ENCODE measurements at places on chromosomes 13 and 19.

DNA sequence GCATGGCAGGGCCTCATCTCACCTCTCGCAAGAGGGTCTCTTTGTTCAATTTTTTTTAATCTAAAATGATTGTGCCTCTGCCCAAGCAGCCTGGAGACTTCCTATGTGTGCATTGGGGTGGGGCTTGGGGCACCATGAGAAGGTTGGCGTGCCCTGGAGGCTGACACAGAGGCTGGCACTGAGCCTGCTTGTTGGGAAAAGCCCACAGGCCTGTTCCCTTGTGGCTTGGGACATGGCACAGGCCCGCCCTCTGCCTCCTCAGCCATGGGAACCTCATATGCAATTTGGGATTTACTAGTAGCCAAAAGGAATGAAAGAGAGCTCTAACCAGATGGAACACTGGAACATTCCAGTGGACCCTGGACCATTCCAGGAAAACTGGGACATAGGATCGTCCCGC is 8.0 kb downstream of the FXYD3 start:
- DNase-seq = no peak

GRCh38 chr13:105363261-105364190 is 1171.9 kb downstream of the EFNB2 start:
- no peak for DNase-seq

DNA sequence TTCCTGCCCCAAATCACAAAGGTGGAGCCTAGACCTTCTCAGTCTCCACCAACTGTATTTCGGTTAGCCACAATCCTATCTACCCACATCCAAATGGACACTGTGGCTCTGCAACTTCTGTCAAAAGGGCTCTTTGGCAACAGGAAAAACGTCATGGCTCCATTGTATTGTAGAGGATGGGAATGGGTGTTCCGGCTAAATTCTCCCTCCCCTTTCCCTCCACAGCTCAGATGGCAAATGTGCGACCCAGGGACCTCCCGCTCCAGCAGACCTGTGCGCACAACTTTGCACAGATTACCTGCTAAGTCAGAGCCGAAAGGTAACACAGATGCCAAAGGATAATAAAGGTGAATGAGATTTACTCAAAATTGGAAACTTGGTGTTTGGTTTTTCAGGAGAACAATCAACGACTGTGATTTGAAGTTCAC is 968 bp upstream of the KL start:
- DNase-seq = no peak

- DNase-seq = no peak
These were observed 23.8 kb downstream of the TEX101 start for GRCh38 chr19:43438291-43439031.

DNA sequence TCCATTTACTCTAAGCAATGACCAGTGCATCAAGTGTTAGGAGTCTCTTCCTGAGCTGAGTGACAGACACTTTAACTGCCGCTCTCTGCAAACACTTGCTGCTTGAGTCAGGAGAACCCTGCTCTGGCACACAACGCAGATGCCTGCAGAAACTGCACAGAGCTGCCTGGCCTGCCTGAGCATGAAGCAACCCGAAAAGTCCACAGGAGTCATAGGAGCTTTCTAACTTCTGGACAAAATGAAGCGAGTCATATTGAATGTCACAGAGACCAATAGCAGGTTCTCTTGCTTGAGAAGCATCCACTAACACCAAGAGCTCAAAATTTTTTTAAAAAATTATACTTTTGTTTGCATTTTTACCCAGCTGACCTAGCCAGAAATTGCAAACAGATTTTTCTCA is 232.4 kb downstream of the LHFPL6 start:
- DNase-seq = no peak

GRCh38 chr19:7783991-7784423 is 21.0 kb downstream of the CLEC4M start:
- DNase-seq = no peak

DNA sequence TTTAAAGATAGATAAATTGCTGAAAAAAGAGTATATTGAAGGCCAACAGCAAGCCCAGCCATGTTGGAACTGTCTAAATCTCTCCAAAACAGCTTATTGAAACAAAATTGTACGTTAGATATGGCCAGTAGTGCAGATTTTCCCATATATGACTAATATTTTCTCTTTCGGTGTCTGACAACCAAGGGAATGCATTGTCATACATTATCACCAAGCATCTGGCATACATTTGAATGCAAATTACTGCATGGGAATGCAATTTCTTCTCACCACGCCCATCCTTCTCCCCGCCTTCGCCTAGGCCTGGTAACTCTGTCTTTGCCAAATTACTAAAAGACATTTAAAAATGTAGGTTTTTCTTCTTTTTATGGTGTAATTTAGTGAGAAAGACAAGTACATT is 32.5 kb upstream of the IRS2 start:
- no peak for DNase-seq

DNA sequence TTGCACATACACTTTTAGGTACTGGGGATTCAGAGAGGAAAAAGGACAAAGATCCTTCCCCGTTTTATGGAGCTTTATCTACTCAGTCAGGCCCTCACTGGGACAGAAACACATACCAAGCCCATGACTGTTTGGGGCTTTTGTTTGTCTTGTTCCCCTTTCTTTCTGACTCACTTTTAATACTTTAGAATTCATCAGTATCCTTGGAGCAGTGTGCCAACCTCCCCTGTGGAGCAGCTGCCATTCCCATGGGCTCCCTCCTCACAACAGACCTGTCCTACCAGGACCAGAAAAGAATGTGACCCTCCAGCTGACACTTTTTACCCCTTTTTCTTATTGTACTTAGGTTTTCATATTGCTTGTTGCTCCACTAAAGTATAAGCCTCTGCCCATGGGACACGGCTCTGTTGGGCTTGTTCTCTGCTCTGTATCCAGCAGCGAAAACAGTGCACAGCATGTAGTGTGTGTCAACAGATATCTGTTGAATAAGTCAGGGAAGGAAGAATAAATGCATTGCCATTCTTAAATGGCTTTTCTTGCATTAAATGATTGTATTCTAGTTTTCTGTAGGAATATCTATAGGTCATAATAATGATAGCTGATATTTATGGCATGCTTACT is 431.1 kb downstream of the EFNB2 start:
- no peak for DNase-seq

DNA sequence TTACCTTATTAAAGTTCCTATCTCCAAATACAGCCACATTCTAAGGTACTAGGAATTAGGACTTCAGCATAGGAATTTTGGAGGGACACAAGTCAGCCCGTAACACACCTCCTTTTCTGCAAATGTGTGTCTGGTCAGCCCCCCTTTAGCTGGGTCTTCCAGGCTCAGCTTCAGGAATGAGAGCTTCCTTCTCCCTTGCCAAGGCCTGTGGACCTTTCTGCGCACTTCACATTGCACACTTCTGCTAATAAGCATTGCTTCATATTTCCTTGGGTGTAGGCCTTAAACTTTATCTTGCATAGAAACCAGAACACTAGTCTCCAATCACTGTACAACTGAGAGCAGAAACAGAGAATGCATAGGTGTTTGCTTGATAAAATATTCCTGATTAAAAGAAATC is 4.5 kb upstream of the STK24 start:
- DNase-seq = no peak

GRCh38 chr13:39306639-39307589 is 268.7 kb downstream of the NHLRC3 start:
- no peak for DNase-seq

DNA sequence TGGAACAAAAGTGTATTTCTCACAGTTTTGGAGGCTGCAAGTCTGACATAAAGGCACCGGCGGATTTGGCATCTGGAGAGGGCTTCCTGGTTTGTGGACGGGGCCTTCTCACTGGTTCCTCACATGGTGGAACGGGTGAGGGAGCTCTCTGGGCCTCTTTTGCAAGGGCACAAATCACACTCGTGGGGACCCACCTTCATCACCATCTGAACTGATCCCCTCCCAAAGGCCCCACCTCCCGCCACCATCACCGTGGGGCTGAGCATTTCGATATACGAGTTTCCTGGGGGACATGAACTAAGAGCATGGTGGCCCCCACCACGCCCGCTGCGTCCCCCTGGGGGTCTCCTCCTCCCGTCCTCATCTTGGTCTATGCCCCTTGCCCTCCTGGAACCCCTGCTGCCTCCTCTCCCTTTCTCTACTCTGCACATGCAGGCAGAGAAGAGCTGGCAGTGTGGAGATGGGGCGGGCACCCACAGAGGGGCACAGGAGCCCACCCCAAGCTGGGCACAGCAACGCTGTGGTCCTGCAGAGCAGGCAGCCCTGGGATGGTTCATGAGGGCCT is 20.8 kb upstream of the SPACA7 start:
- no peak for DNase-seq

DNA sequence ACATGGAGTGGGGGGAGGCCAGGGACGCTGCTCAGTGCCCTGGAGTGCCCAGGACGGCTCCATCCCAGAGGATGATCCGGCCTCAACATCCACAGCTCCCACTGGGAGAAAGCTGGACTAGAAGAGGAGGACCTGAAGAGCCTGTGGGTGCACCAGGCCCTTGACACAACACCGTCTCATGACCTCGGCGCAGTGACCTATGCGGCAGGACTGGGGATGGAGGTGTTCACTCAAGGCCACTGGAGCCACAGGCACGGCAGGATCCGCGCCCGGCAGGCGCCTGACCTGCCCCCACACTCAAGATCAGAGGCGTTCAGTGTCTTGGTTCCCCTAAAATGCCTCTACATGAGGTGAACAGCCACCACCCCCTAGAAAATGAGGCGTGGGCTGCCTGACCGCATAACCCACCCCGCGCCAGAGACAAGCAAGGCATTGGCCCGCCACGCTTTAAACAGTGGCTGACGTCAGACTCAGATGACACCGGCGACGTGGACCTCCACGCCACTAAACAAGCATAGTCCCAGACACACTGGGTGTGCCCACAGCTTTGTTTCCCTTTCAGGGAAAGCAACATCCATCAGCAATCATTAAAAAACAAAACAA is 8.0 kb downstream of the SGTA start:
- no peak for DNase-seq

DNA sequence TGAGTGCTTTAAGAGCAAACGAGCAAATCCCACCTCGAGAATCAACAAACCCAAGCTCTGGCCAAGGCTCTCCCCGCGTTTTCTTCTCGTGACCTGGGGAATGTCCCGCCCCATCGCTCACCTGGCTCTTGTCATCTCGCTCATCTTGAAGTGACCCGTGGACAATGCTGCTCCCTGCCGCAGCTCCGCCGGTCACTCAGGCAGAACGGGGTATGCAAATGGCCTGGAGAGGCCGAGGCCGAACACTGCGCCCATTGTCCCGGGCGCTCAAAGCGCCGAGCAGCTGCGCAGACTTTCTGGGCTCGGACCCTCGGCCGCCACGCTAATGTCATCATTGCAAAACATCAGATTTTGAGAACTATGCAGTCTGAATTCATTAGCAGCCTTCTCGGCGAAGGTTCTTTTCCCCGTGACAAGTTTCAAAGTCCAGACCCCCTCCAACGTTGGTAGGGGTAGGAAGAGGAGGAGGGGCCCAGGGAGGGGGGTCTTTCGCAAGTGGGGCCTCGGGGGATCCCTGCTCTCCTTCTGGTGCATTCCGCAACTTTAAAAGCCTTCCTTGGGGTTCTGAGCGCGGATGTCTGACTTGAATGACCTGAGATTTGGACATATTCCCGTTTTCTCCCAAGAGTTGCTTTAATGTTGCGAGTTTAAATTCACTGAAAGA is 39.7 kb downstream of the SOX1 start:
- no peak for DNase-seq

- DNase-seq = no peak
These were observed 2.9 kb downstream of the TGFB1 start for GRCh38 chr19:41350735-41351338.

GRCh38 chr19:45882652-45883585 is 3.0 kb downstream of the IRF2BP1 start:
- DNase-seq = peak; percentile 61

DNA sequence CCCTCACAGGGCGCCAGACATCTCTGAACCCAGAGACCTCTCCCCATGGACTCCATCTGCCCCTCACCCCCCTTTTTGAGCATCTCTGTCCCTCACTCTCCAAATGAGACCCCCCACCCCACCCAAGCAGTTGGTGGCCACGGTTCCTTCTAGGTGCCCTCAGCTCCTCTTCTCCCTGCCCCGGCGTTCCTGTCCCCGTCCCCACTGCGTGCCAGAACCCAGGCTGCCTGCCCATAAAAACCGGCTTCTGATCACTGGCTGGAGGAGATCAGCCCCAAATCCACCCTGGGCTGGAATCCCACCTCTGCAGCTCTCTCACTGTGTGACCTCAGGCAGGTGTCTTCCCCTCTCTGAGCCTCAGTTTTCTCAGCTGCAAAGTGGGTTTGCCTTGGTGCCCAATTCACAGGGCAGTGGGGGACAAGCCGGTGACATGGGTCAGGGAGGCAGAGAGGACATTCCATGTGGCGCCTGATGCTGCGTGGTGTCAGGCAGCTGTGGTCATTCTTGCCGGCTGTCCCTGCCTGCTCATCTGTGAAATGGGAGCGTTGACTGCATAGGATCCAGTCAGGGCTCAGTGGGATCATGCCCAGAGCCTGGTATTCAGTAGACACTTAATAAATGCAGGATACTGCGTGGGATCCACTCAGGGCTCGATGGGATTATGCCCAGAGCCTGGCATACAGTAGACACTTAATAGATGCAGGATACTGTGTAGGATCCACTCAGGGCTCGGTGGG is 25.5 kb downstream of the SMIM24 start:
- DNase-seq = no peak

DNA sequence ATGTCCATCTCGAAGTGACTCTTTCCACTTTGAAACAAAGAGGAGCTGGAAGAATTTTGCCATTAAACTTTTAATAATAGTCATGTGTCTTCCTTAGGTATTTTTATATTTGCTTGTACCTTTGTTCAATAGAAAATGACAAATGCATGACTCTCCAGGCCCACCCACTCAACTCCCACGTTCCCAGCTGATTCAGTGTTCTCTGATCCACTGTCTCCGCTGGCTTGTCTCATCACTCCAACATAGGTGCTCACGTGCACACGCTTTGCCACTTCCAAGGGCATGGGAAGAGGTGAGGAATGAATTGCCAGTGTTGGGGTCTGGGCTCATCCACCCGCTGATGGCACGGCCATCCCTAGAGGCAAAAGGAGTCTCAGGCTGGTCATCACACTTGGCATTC is 24.5 kb downstream of the RASL11A start:
- no peak for DNase-seq

GRCh38 chr13:50244713-50245574 is 229.7 kb downstream of the KCNRG start:
- DNase-seq = peak; percentile 32

DNA sequence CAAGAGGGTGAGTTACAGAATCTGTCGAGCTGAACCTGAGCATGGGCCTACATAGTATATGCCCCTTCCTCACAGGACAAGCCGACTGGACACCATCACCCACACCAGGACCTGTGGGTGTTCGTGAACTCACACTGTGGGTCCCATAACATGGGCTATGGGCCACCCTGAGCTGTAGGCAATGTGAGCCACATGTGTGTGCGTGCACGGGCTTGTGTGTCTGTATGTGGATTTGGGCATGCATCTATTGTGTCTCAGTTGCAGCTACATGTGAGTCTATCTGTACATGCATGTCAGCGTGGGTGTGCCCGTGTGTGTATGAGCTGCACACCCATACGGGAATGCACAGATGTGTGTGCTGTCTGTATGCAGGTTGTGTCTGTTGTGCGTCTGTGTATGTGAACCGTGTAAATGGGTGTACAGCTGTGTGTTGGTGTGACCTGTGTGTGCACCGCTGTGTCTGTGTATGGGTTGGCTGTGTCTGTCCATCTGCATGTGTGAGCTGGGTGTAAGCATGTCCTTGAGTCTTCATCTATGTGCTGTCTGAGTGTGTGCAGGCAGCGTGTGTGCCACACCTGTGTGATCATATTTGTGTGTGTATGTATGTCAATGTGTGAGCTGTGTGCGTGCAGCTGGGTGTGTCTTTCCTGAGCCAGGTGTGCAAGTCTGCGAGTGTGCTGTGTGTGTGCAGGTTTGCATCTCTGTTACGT is 1.7 kb downstream of the NOTCH3 start:
- no peak for DNase-seq

Measured in activated T-helper 1 cell treated with anti-CD3 and anti-CD28 coated beads, Interleukin-2, amount 50 U/mL, for 16 hours (primary cell).